Esophagus squamous epithelium (tissue), 5 donors: ENCODE measurements at places on chromosomes 3 and 15. TPM values are rescaled to one million over a fixed set of nuclear protein-coding genes. Genes with fewer than 3 reads are reported as not detected.

Gene MST1R
- total RNA-seq = 18.9 TPM

Gene DAZL
- not detected for total RNA-seq

Gene NANOGP8
- not detected for total RNA-seq

Gene ZNF80
- total RNA-seq = not detected

Gene SENP8
- 2.8 TPM for total RNA-seq

Gene TM4SF18
- total RNA-seq = 2.1 TPM

Gene MASP1
- 4.6 TPM for total RNA-seq

Gene NEK11
- 8.5 TPM for total RNA-seq

Gene MAGEL2
- 0.06 TPM for total RNA-seq

Gene C2CD4B
- total RNA-seq = 0.15 TPM

Gene SLC25A26
- total RNA-seq = 22.2 TPM

Gene AQR
- total RNA-seq = 14.7 TPM

Gene MUC20
- 64.1 TPM for total RNA-seq

Gene MYRIP
- 3.1 TPM for total RNA-seq

Gene TXNRD3
- total RNA-seq = 7.8 TPM

Gene PRSS50
- total RNA-seq = 0.19 TPM

Gene GABRA5
- not detected for total RNA-seq

Gene SH3GL3
- 5.7 TPM for total RNA-seq

Gene MYH15
- total RNA-seq = not detected

Gene CAPN3
- 8.8 TPM for total RNA-seq

Gene RYR3
- 0.15 TPM for total RNA-seq

Gene FSIP1
- 0.91 TPM for total RNA-seq

Gene PLCH1
- total RNA-seq = 0.26 TPM

Gene CHRM5
- not detected for total RNA-seq

Gene ZNF660
- total RNA-seq = 0.04 TPM

Gene ATP13A5
- total RNA-seq = 0.35 TPM

Gene RPLP1
- total RNA-seq = 358 TPM

Gene CPN2
- not detected for total RNA-seq

Gene SLC51A
- total RNA-seq = 1.1 TPM

Gene MRAS
- 3.3 TPM for total RNA-seq

Gene C15orf61
- 9.0 TPM for total RNA-seq

Gene CCR8
- total RNA-seq = 0.22 TPM

Gene FHIT
- 2.5 TPM for total RNA-seq

Gene SLC9C1
- total RNA-seq = not detected

Gene GCNT3
- 15.1 TPM for total RNA-seq

Gene GPR27
- total RNA-seq = 3.6 TPM

Gene RARRES1
- total RNA-seq = 4.0 TPM

Gene LHFPL4
- total RNA-seq = not detected

Gene UBAP1L
- total RNA-seq = 1.7 TPM

Gene LTF
- total RNA-seq = 3.3 TPM

Gene CPNE9
- total RNA-seq = not detected

Gene GOLGA8A
- 24.4 TPM for total RNA-seq

Gene CTDSPL2
- total RNA-seq = 29.7 TPM

Gene ARPIN
- 11.0 TPM for total RNA-seq

Gene IMPG2
- total RNA-seq = 0.19 TPM

Gene CCDC39
- total RNA-seq = not detected
